ENCODE measurements at places on chromosomes 12 and 14.

DNA sequence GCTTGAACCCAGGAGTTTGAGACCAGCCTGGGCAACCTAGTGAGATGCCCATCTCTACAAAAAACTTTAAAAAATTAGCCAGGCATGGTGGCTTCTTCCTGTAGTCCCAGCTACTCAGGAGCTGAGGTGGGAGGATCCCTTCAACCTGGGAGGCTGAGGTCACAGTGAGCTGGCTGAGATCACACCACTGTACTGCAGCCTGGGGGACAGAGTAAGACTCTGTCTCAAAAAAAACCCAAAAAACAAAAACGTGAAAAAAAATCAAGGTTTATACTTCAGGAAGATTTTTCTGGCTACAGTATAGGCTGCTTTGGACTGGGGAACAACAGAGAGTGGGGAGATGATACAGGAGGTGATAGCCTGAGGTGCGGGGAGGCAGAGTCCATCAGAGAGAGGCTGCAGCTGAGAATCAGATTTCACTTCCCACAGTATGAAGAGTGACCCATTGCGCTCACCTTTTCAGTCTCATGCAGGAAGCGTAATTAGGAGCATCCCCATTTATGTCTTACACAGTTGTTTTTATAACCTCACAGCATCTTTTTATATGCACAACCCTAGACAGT, 28.9 kb downstream of the DNAH10 start:
- no peak for DNase-seq

DNA sequence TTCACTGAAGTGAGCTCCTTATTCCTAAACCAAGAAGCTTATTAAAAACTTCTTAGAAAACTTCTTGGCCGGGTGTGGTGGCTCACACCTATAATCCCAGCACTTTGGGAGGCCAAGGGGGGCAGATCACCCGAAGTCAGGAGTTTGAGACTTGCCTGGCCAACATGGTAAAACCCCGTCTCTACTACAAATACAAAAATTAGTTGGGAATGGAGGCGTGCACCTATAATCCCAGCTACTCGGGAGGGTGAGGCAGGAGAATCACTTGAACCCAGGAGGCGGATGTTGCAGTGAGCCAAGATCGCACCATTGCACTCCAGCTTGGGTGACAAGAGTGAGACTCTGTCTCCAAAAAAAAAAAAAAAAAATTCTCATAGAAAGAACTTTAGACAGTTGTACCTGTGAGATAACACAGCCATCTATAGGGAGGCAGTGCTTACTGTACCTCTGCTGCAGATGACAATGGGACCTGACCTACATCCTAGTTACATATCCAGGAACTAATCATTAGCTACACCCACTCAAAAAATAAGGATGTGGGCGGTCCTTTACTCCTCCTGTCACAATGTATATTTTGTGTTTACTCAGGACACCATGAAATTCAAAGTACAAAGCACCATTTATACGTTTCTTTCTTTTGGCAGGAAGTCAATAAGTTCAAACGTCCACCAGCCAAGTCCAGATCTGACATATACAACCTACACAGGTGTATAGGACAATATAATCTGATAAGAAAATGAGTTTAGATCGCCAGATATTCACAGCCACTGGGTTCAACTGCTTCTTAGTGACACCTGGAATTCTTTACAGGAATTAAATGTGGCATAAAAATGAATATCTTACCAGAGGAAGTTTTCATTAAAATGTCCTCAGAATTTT, 14.9 kb downstream of the STXBP6 start:
- DNase-seq: no peak

- DNase-seq: no peak
Measured at GRCh38 chr12:71465796-71466195, 26.2 kb downstream of the LGR5 start.

GRCh38 chr14:102370305-102370809, 7.6 kb downstream of the TECPR2 start:
- no peak for DNase-seq

DNA sequence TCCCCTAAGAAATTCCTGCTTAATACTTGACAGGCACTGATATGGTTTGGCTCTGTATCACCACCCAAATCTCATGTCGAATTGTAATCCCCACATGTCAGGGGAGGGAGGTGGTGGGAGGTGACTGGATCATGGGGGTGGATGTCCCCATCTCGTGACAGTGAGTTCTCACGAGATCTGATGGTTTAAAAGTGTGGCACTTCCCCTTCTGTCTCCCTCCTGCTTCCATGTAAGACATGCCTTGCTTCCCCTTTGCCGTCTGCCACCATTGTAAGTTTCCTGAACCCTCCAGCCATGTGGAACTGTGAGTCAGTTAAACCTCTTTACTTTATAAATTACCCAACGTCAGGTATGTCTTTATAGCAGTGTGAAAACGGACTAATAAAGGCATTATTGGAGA, 198.0 kb downstream of the FOXN3 start:
- no peak for DNase-seq

GRCh38 chr12:23631786-23632377, 317.6 kb downstream of the SOX5 start:
- DNase-seq: no peak

DNA sequence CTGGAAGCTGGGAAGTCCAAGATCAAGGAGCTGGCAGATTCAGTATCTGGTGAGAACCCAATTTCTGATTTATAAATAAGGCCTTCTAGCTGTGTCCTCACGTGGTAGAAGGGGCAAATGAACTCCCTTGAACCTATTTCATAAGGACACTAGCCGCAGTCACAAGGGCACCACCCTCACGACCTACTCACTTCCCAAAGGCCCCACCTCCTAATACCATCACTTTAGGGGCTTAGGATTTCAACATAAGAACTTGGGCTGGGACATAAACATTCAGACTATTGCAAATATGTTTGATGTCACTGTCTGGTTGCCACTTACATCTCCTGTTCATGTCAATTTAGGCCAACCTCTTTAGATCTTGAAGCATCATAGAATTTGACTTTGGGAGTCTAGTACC, 10.8 kb upstream of the CNIH1 start:
- no peak for DNase-seq

DNA sequence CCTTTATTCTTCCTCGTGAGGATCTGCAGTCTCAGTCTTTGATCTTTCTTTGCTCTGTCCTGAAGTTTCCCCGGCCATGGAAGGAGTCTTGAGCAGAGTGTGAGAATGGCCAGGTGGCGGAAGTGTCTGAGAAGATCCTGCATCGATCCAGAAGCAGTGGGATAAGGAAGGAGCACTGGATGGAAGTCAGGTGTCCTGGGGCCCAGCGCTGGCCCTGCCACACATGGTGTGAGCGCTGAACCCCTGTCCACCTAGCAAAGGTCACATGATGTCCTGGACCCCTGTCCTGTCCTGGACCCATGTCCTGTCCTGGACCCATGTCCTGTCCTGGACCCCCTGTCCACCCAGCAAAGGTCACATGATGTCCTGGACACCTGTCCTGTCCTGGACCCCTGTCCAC, 111.8 kb upstream of the MED13L start:
- DNase-seq: no peak

DNA sequence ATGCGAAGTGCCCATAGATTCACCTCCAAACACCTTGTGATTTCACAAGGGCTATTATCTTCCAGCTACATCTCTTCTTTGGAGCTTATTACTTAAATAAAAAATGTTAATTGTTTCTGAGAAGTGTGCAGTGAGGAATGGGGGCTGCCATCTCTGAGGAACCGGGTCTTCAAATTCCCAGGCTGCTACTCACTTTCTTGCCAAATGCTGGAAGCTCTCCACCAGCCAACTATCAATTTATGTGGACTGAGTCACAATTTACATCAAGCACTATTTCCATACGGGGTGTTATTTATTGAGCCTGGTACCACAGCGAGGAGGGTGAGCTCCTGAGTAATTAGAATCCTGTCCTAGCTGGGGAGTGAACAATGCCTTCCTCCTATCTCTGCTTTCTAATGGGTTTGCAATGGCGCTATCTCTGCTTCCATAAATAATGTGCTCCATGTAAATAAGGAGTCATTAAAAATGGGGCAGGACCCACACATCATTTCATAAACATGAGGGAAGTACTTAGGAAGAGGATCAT, 898.3 kb downstream of the VRK1 start:
- no peak for DNase-seq

DNA sequence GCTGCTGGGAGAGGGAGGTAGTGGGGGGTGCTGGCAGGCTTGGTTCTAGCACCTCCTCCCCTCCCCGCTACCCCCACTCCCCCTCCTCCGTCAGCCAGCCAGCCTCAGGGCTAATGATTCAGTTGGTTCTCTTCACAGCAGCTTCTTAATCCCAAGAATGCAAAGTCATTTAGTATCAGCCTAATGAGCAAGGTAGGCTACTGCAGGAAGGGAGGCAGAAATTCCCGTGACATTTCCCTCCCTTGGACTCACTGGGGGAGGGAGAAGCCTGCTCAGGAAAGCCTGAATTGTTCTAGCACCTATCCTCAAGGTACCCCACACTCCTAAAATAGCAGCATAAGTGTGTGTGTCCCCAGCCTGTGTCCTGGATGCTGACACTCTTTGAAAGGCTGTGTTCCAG, 29.8 kb downstream of the ITPK1 start:
- DNase-seq: no peak

DNA sequence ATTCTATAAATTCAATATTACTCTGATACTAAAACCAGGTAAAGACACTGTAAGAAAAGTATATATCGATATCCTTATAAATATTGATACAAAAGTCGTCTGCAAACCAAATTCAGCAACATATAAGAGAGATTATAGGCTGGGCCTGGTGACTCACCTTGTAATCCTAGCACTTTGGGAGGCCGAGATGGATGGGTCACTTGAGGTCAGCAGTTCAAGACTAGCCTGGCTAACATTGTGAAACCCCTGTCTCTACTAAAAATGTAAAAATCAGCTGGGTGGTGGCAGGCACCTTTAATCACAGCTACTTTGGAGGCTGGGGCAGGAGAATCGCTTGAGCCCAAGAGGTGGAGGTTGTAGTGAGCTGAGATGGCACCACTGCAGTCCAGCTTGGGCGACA, 13.5 kb upstream of the TUBA1C start:
- DNase-seq: no peak

DNA sequence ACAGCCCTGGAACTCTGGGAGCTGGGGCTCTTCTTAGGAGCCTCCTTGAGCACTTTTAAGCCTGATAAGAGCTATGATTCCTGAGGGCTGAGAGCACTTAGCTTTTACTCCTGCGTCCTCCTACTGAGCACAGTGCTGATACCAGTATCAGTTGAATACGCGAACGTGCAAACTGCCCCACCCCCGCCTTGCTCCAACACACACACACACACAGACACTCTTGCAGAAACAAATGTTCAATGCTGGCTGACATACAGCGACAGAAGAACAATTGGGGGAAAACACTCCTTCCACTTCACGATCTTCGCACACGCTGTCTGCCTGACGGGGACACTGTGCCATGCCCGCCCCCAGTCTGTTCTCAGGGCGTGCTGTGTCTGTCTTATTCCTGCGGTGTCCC, 57.2 kb upstream of the DLK1 start:
- DNase-seq: no peak

GRCh38 chr14:39219075-39219499, 14.6 kb upstream of the MIA2 start:
- no peak for DNase-seq

- DNase-seq: no peak
Measured at GRCh38 chr12:66066137-66066928, 64.2 kb downstream of the LLPH start.

- DNase-seq: no peak
Measured at GRCh38 chr12:6923003-6923732, 4.6 kb upstream of the ATN1 start.

GRCh38 chr14:44265246-44265645, 241.8 kb downstream of the FSCB start:
- no peak for DNase-seq

GRCh38 chr12:11609045-11609444, 40.4 kb upstream of the ETV6 start:
- no peak for DNase-seq

DNA sequence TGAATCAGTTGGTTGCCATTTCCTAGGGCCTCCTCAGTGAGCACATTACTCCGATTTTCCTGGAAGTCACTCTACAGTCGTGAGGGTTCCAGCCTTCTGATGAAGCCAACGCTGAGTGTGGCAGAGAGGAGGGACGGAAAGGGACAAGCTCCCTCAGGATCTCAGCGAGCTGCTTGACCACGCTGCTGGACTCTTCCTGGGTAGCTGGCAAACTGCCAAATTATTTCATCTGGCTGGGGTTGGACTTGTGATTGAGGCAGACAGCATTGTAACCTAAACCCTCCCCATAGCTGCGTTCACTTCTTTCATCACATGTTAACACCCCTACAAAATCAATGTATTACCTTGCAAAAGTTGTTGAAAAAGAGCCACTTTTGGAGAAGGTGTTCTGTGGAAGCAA, 69.6 kb upstream of the CHST11 start:
- no peak for DNase-seq

- no peak for DNase-seq
Measured at GRCh38 chr12:30026621-30027234, 243.0 kb upstream of the TMTC1 start.

DNA sequence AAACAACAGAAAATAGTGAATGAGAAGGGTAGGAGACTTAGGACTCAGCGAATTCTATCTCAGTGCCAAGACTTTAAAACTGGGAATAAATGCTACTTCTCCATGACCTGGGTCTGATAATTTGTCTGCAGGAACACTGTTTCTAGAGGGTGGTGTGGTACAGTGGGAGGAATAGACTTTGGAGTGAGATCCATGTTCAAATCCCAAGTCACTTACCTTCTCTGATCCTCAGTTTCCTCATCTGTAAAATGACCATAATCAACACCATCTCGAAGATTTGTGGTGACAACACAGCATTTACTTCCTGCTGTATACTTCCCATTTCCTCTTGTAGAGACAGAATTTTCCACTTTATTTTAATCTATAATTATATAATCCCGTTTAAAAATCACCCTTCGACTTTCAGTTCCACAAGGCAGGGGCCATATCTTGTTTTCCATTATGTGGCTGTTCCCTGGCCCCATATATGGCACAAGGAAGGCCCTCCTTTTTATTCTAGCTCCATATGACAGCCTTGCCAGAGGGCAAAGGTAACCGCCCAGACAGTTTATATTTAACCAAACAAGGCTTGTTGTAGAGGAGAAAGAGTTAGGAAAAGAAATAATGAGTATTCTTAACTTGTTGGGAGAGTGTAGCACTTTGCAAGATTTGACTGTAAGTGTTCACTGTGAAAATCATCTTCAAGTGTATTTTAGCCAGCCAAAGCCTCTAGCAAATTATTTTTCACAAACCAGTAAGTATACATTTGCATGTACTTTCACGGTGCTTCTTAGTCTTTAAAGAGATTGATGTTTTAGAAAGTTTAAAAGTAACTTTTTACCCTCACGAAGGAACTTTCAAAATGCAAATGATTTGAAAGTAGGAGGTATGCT, 243.1 kb downstream of the AKAP6 start:
- no peak for DNase-seq

Measured in activated CD4-positive, alpha-beta T cell treated with anti-CD3 and anti-CD28 coated beads for 1 hour (primary cell).